ENCODE measurements at places on chromosomes 16 and 17.
A peak's percentile ranks its signal among the peaks of the same experiment; 100 is the strongest.

DNA sequence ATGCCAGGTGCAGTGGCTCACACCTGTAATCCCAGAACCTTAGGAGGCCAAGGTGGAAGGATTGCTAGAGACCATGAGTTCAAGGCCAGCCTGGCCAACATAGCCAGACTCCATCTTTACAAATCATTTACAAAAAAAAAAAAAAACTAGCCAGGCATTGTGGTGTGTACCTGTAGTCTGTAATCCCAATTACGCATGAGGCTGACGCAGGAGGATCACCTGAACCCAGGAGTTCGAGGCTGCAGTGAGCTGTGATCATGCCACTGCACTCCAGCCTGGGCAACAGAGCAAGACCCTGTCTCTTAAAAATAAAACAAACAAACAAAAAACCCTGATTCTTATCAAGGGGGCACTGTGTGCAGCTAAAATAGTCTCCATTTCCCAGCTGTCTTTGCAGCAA, 16.8 kb upstream of the HAP1 start:
- DNase-seq: no peak

DNA sequence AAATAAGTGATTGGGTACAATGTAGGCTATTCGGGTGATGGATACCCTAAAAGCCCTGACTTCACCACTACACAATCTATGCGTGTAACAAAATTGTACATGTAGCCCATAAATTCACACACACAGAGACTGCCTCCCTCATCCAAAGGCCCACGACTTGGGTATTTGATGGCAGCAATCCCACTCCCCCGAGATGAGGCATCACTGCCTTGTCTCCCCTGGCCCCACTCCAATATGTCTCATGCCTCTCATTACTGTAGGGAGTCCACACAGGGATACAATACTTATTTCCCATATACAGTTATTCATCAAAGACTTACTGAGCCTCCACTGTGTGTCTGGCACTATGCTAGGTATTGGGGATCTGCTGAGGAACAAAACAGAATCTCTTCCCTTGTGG, 192.6 kb downstream of the CBLN1 start:
- no peak for DNase-seq

- DNase-seq: peak; percentile 97
Measured at GRCh38 chr17:59892924-59893675, at the start of the genes RPS6KB1 and TUBD1. TSS of gene RPS6KB1 (plus strand) at chr17:59893121. CDS start at chr17:59893185, 64 bp downstream. TSS of gene TUBD1 (minus strand) at chr17:59892943. CDS start at chr17:59891002, 1,941 bp downstream.

DNA sequence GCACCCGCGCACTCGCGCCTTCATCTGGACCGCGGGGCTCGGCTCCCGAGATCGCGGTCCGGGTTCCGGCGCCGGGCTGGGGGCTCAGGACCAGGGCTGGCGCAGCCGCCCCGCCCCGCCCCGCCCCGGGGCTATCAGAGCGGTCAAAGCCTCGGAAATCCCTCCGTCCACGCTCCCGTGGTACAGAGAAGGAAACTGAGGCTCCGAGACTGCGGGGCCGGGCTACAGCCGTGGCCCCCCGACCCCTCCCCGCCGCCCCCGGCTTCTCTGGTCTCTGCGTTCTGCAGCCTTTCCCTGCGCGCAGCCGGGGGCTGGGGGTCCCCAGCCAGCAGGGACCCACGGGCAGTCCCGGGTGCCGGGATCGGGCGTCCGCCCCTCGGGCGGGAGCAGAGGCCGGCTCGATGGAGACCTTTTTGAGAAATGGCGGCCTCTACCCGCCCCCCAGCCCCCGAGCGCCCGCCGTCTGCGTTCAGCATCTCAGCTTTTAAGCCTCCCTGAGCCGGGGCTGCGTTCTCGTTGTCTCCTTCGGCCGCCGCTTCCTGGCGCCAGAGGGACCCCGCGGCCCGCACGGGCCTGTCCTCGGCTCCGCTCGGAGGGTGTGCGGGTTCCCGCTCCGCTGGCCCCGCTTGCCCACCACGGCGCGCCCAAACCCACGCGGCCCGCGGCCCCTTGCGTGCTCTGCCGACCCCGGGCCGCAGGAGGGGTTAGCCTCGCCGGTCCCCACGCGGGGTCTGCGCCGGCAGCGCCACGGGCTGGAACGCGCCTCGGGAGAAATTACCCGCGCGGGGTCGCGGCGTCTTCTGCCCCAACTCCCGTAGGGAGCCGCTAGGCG, 1.5 kb upstream of the NPTX1 start:
- no peak for DNase-seq

DNA sequence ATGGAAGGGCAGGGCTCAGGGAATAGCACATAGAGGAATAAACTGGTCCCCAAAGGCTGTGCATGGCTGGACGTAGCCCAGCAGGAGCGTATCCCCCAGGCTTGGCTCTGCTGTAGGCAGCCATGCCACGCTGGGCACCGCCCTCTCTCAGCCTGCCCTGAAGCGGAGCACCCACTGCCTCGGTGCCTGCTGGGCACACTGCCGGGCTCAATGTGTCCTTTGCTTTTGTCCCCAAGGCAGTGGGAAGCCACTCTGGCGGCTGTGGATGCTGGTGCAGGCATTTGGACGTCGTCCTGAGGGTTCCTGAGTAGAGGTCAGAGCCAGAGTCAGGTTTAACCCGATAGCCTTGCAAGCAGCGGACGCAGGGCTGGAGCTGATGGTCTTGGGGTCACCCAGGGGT, 141.0 kb downstream of the ENGASE start:
- DNase-seq: no peak

GRCh38 chr16:84500531-84500930, 3.9 kb downstream of the MEAK7 start:
- DNase-seq: no peak

DNA sequence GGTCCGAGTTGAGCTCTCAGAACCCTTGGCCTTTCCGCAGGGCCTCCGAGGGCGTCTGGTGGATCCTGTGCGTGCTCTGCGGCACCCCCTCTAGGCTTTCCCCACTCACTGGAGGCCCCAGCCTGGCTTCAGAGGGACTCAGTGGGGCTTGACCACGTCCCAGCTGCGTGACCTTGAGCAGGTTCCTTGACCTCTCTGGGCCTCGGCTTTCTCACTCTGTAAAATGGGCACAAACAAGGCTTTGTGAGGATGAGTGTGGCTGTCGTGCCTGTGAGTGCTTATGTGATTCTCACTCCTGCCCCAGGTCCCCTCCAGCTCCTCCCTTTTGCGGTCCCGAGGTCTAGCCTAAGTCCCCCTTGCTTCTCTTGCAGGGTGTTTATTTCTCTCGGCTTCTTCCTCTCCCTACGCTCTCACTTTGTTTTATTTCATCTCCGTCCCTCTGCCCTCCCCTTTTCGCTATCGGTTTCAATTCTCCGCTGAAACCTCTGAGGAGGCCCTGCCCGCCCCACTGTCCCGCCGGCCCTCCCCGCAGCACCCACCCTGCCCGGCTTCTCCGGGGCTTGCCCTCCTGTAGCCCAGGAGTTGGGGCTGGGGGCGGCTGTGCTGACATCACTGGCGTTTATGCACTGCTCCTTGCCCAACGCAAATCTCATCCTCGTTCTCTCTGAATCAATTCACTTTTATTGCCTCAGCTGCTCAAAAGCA, 82.3 kb upstream of the CBX4 start:
- no peak for DNase-seq

GRCh38 chr17:58985367-58985766, 121.3 kb downstream of the TRIM37 start:
- DNase-seq: no peak

DNA sequence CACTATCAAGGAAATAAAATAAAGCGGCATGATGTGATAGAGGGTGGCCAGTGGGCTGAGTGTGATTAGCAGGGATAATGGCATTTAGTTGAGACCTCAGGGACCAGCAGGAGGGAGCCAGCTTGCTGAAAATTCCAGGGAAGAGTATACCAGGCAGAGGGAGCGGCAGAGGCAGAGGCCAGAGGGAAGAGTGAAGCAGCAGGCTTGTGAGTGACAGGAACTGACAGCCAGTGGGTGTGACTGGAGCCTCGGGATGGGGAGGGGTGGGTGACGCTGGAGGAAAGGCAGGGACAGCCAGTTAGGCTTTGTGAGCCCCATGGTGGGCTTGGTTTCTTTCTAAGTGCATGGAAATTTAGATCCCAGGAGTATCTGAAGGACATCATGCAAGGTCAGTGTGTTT, 209.7 kb upstream of the CACNG3 start:
- no peak for DNase-seq

DNA sequence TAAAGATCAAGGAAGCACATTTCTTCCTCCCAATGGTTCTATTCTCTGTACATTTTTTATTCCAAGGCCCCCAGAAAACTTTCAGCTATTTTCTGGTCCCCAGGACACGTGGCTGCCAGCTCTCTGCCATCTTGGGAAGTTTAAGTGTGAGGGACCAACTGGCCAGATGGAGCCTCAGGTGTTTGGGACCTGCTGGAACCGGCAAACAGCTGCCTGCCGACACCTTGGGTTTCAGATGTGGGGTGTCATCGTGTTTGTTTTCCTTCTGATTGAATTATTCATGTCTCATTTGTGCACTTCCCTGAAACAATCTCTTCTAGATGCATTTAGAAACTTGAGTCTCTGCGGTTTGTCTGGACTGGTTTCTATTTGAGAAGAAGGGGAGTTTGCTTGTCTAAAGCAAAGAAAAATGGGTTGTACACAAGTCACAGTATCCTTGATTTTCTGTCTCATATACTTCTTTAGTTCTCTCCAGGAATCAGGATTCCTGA, 386.5 kb downstream of the SLC39A11 start:
- no peak for DNase-seq

DNA sequence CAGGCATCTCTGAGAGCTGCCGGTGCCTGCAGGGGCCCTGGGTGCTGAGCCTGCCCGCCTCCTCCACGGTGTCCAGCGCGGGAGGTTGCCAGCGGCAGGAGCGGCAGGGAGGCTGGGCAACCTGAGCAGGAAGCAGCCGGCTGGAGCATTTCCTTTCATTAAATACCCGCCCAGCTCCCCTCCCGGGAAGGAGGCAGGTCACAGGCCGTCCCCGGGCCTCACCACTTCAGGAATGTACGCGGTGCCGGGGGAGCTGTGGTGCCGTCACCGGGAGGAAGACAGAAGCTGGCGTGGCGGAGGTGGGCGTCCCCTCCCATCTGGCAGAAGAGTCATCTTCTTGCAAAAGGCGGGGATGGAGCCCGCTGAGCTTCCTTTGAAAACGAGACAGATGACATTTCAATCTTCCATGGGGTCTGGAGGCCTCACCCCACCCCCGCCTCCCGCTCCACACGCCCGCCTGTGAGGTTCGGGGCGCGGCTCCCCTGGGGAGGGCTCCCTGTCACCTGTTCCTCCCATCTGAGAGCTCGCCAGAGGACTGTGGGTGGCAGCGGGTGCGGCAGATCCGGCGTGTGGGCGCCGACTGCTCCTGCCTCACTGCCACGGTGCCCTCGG, 16.0 kb downstream of the SOX8 start:
- DNase-seq: peak; percentile 31

GRCh38 chr17:4232168-4232813, 31.5 kb downstream of the ANKFY1 start:
- DNase-seq: no peak

GRCh38 chr17:16444258-16444886, 29.0 kb downstream of the TRPV2 start:
- no peak for DNase-seq

DNA sequence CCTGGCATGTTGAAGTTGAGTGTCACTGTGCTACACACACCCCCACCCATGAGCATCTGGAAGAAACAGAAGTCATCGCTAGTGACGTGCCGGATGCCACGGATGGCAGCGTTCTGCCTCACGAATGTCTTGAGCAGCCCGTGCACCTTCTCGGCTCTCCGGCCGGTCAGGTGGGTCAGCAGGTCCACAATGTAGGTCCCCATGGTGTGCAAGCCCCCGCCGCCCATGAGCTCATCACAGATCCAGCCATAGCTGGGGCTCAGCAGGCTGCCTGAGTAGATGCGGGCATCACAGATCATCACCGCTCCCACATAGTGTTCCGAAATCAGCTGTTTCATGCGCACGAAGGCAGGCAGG, 8.9 kb downstream of the C16orf86 start:
- DNase-seq: no peak

GRCh38 chr17:9022573-9023391, 1.5 kb downstream of the NTN1 start:
- no peak for DNase-seq

- no peak for DNase-seq
Measured at GRCh38 chr17:45339646-45340605, 23.1 kb upstream of the MAP3K14 start.

- DNase-seq: no peak
Measured at GRCh38 chr16:56999409-57000270, 10.3 kb downstream of the NLRC5 start.

GRCh38 chr16:54148974-54149373, 137.6 kb downstream of the IRX3 start:
- DNase-seq: no peak

- no peak for DNase-seq
Measured at GRCh38 chr17:49375544-49375943, 13.5 kb upstream of the ZNF652 start.

DNA sequence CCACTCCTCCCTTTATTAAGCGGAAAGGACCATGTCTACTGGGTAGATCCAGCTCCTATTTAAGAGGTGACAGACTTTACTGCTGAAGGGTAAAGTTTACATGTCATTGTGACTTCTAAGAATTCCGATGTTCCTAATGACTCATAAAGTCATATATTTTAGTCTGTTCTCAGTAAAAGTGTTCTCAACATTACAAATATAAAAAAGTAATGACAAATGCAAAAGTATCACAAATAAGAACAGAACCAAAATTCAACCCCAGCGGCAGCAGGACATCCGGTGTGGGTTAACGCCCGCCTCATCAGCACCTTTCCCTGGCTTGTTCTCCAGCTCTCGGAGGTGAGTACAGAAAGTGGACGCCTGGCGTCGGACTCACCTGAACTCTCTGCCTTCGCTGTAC, 6.8 kb downstream of the AXIN1 start:
- DNase-seq: no peak

GRCh38 chr16:71600822-71601221, 23.9 kb upstream of the TAT start:
- no peak for DNase-seq

DNA sequence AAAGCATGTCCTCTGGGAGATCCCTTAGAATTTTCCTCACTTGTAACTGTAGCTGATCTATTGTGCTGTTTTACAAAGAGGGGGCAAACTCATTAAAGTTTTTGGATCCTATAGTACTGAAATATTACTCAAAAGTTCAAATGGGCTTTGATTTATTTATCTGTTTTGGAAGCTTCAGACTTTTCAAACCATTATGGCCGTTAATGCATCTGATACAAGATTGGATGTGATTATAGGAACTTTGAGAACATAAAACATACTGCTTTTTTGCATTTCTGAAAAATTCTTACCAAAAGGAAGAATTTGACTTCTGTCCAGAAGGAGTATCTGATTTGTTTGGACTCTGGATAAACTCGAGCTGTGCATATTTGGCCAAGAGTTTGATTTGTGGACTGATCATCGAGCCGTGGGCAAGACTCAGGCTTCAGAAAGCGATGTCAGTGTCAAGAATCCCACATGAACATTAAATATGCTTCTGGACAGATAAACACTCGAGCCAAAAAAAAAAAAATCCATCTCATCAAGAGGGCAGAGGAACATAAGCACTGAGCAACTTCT, 8.2 kb upstream of the MARCHF10 start:
- DNase-seq: no peak

Data from T-cell (primary cell).